Fibroblast of pulmonary artery (primary cell): ENCODE measurements at places on chromosomes 11 and 22.

GRCh38 chr22:48926136-48926535, 901.5 kb downstream of the BRD1 start:
- DNase-seq = no peak

DNA sequence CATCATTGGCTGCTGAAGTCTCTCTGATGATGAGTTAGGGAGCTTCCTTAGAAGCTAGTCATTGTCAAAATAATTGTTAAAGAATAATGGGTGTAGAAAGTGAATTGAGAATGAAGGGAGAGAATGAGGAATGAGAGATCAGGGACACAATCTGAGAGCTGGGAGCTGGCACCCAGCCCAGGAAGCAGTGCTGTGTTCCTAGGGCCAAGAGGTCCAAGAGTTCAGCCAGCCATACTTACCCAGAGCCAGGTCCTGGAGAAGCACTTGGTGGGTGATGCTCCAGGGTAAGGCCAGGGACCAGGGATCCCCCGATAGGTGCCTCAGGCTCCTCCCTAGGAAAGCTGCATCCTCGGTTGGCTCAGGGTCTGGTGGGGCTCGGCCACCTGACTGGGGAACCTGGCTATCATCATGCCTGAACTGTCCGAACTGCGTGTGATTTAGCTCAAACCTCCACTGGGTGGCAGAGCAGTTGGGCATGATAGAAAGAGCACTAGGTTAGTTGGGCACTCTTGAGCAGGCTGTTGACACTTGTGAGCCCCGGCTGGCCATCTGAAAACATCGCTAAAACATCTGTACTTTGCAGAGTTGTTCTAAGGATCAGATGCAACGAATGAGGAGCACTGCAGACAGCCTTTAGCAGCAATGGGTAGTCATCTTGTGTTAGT, 123.9 kb upstream of the NCAM1 start:
- DNase-seq = no peak

DNA sequence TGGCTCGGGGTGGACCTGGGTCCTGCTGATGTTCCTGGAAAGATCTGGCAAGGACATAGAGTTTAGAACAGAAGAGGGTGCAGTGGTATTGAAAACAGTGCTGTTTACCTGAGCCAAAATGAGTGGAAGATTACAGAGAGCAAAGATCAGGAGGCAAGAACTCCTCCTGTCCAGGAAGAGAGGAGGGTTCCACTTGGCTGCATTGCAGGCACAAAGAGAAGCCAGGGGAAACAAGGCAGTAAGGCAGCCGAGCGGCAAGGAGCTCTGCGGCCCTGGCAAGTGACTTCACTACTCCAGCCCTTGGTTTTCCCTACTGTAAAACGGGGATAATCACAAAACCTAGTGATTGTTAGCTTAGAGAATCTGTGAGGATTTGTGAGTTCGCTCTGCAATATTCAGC, 3.7 kb upstream of the PACSIN2 start:
- no peak for DNase-seq

DNA sequence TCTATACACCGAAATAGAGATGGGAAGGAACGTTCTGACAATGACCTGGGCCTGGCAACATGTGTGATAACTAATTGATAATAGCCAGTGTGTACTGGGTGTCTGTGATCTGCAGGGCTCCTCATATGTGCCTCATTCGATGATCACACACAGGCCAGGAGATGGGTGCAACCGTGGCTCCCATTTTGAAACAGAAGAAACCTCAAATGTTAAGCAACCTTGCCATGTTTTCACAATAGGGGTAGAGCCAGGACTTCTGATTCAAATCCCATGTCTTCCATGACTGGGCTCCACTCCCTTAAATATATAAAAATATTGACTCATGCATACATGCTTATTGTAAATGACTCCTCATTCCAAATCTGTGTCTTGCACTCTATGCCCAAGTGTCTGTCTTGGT, 11.1 kb downstream of the APOL3 start:
- DNase-seq = peak; percentile 26

GRCh38 chr11:6248248-6248647, 9.4 kb downstream of the CNGA4 start:
- peak; percentile 88 for DNase-seq
